ENCODE measurements at places on chromosomes 7 and 10. TPM values are rescaled to one million over a fixed set of nuclear protein-coding genes. Genes with fewer than 3 reads are reported as not detected.

- DNase-seq, result no peak
These were observed 426.7 kb upstream of the MGMT start for GRCh38 chr10:129040377-129040776.

DNA sequence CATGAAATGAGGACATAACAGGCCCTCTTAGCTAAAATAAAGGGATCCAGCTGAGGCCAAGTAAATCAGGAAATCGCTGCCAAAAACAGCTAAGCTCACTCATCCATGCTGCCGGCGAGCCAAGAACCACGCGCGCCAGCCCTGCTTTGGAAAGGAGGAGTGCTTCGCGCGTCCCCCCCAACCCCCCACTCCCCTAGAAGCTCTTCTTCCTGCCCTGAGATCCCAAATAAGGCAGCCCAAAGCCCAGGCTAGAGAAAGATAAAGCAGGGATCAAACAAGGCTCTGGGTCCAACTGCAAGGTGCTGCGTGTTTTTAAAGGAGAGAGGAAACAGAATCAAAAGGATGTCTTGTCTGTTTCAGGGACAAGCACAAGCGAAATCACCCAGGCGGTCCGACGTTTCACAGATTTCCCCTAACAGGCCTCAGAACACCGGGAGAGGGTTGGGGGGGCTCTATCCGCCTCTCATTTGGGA, 168.3 kb upstream of the AUTS2 start:
- DNase-seq, result no peak

DNA sequence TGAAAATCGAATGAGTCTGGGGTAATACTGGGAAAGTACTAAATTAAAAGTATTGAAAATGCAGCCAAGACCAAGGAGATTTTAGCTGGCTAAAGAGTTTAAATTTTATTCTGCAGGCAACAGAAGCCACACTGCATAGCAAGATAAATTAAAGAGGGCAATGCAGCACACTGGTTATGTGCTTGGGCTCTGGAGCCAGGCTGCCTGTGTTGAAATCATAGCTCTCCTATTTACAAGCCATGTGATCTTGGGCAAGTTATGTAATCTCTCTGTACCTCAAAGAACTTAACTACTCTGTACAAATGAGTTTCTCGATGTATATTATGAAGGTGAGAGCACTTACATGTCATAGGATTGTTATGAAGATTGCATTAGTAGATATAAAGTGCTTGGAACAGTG, 9.9 kb downstream of the SLC25A13 start:
- DNase-seq, result no peak

Gene NACAD
- 0.27 TPM for total RNA-seq

Gene NKX2-3
- 15.1 TPM for total RNA-seq

Measured in hematopoietic multipotent progenitor cell (in vitro differentiated cells).